NB4 (cell line): ENCODE measurements at places on chromosomes 11 and 22.

GRCh38 chr11:33057284-33057683 is 17.9 kb downstream of the TCP11L1 start:
- no peak for DNase-seq

DNA sequence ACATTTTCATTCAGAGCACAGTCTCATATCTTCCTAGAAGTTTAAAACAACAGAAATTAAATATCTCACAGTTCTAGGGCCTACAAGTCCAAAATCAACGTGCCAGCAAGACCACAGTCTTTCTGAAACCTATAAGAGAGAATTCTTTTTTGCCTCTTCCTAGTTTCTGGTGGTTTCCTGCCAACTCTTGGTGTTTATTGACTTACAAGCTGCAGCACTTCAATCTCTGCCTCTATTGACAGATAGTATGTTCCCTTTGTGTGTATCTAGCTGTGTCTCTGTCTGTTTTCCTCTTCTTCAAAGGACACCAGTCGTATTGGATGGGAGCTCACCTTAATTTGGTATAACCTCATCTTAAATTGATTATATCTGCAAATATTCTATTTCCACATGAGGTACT is 347.5 kb downstream of the DCDC1 start:
- no peak for DNase-seq

GRCh38 chr11:134071306-134071705 is 2.4 kb downstream of the JAM3 start:
- no peak for DNase-seq

DNA sequence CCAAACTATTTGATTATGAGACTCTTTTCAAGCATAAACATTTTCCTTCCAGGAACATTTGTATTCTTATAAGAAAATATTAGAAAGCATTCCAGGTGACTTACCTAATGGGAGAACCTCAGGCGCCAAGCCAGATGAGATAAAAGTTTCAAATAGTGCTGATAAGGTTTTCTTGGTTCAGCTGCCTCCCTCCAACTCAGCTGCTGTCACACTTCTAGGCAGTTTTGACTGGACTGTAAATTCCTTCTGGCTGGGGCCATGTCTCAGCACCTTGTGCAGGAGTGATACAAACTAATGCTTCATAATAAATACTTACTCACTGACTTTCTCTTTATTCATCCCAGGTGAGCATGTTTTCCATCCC is 131.1 kb downstream of the MED15 start:
- no peak for DNase-seq

GRCh38 chr22:32874976-32875375 is 73.5 kb downstream of the TIMP3 start:
- DNase-seq, result no peak

DNA sequence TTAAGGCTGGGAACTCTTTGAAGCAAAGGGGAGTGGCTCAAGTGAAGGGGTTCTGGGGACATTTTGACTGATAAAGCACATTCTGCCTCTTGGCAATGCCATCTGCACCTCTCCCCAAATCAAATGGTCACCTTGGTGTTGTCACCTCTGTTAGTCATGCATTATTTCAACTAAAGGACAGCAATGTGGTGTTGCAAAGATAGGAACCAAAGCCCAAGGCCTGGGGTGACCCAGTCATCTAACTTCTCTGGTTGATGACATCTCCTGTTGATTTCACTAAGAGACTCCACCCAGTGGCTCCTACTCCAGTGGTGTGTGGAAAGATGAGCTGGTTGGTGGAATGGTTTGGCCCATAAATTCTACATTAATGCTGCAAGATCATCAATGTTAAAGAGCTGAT is 7.8 kb upstream of the MS4A1 start:
- no peak for DNase-seq

GRCh38 chr11:86978247-86978646 is 23.1 kb upstream of the FZD4 start:
- peak; percentile 37 for DNase-seq

GRCh38 chr11:8839957-8840945 is 70.7 kb upstream of the AKIP1 start:
- DNase-seq, result no peak

- DNase-seq, result no peak
Measured at GRCh38 chr11:10410844-10411200, 44.2 kb upstream of the AMPD3 start.

DNA sequence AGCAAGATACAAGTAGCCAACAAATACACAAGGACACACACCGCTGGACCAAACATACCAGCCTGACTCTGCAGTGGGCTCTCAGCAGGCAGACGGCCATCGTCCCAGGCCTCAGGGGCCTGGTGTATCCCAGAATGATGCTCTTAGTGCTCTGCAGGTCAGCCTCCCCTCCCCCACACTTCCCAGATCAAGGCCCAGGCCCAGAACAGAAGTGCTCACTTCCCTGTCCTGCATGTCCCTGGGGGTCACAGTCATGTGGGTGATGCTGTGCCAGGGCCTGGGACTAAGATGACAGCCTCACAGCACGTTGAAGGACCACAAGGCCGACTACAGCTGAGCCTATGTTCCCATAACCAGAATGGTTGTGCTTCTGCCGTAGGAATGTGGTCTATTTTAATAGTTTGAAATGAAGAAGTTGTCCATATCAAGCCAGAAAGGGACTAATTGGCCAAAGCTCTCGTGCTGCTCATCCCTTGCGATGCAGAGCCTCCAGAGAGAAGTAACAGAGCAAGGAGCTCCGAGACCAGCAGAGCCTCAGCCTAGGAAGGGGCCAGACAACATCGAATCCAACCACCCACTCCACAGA is 48.6 kb downstream of the GAB4 start:
- DNase-seq, result peak; percentile 12

DNA sequence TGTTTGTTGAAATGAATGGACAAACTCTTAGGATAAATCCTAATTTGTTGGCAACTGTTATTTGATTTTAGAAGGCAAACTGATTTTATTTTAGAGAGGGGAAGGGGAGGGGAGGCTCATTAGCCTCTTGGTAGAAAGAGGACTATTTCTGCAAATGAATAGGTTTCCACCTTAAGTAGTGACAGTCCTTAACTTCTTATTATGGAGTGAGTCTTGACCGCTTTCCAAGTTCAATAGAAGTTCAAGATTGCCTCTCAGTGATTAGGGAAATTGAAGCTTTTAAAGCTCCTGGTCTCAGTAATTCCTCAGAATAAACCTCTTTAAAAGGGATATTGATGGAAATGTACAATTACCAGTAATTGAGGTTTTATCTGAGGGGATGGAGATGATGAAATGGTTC is 55.7 kb downstream of the PANX1 start:
- no peak for DNase-seq

DNA sequence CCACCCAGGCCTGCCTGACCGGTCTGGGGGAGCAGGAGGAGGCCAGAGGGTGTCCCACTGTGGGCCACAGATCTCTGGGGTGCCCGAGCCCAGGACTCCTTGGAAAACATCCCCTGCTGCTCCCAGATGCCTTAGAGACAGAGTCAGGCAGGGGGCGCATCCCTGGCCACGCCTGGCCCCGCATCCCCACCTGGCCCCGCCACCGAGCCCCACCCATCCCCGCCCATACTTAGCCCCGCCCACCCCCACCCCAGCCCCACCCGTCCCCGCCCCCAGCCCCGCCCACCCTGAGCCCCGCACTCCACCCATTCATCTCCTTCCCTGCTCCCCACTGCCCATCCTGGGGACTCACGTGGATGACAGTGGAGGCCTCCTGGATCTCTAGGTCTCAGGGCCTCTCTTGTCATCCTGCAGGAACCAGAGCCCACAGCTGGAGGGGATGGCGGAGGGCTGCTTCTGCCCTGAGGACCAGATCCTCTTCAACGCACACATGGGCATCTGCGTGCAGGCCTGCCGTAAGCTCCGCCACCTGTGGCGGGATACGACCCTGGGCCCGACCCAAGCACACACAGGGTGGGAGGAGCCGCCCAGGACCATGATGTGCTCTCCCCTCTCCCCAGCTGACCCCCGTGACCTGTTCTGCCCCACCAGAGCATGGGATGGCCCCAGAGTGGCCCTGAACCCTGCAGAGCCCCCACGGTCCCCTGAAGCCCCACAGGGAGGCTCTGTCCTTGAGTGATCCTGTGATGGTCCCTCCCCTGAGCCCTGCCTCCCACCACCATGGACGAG is 33.6 kb downstream of the MUC5B start:
- no peak for DNase-seq

GRCh38 chr11:65764434-65764833 is 16.3 kb downstream of the AP5B1 start:
- no peak for DNase-seq

- no peak for DNase-seq
Measured at GRCh38 chr11:11086979-11087378, 229.1 kb upstream of the ZBED5 start.

DNA sequence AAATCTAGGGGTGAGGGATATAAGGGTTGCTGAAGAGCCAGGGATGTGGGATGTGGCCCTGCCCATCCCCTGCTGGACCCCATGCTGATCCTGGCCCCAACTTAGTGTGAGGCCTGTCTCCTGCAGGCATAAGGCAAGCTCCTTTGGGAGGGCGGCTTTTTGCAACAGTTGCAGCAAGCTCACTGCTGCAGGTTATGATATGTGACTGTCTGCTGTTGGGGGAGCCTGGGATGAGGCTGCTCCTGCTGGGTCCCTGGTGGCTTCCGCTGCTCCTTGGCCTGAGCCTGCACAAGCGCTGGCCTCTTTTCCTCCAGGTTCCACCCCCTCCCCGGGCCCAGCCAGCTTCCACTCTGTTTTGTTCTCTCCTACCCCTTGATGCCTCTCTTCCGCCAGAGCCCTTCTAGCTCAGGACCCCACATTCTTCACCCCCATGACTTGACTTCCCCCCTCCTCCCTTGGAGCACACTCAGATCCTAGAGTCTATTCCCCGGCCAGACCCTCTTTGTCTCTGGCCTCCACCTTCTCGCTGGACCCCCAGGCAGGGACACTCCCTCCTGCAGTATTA is 35.0 kb upstream of the SYT13 start:
- no peak for DNase-seq

GRCh38 chr11:86719781-86720463 is 47.5 kb upstream of the ME3 start:
- no peak for DNase-seq

DNA sequence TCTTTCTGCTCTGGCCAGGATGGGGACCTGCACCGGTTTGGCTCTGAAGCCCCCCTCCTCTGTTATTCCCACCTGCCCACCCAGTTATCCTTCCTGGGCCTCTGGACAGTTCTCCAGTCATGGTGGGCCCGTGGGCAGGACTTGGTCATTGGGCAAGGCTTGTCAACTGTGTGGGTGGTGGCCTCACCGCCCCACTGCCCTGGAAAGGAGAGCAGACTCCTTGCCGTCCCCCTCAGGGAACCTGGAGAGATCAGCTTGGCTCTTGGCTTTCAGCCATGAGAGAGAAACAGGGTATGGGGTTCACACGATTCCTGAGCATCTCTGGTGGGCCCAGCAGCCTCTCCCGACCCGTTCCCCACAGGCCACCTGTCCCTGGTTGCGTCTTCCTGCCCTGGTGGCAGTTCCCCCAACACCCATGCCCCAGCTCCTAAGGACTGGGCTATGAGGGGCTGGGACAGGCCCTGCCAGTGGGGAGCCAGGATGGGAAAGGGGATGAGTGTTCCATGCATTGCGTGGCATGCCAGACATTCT is 92.3 kb downstream of the MORC2 start:
- DNase-seq, result no peak

- DNase-seq, result no peak
Measured at GRCh38 chr22:33873186-33873585, 47.1 kb downstream of the LARGE1 start.

DNA sequence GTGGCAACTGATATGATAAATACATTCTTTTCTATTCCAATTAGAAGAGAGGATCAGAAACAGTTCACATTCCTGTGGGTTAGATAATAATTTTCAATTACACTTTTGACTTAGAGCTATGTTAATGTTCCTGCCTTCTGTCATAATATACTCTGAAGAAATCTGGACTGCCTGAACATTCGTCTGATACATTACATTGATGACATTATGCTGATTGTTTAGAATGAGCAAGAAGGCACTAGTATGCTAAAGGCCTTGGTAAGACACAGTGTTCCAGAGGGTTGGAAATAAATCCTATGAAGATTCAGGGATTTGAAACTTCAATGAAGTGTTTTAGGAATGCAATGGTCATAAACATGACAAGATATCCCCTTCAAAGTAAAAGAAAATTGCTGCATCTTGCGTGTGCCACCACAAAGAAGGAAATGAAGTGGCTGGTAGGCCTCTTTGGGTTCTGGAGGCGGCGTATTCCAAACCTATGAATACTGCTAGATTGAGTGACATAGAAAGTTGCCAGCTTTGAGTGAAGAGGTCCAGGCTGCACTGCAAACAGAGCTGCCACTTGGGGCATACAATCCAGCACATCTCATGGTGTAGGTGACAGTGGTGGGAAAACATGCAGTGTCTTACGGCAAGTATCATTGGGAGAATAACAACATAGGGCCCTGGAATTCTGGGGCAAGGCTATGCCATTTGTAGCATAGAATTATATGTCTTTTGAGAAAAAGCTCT is 21.2 kb upstream of the PDE3B start:
- no peak for DNase-seq
